Glutamatergic neuron (in vitro differentiated cells): ENCODE measurements at places on chromosomes 2 and 18.

- DNase-seq, result no peak
Observed at GRCh38 chr2:237879058-237879430, 19.6 kb downstream of the RAMP1 start.

GRCh38 chr2:180604077-180604476 lies 376.3 kb upstream of the UBE2E3 start:
- no peak for DNase-seq

DNA sequence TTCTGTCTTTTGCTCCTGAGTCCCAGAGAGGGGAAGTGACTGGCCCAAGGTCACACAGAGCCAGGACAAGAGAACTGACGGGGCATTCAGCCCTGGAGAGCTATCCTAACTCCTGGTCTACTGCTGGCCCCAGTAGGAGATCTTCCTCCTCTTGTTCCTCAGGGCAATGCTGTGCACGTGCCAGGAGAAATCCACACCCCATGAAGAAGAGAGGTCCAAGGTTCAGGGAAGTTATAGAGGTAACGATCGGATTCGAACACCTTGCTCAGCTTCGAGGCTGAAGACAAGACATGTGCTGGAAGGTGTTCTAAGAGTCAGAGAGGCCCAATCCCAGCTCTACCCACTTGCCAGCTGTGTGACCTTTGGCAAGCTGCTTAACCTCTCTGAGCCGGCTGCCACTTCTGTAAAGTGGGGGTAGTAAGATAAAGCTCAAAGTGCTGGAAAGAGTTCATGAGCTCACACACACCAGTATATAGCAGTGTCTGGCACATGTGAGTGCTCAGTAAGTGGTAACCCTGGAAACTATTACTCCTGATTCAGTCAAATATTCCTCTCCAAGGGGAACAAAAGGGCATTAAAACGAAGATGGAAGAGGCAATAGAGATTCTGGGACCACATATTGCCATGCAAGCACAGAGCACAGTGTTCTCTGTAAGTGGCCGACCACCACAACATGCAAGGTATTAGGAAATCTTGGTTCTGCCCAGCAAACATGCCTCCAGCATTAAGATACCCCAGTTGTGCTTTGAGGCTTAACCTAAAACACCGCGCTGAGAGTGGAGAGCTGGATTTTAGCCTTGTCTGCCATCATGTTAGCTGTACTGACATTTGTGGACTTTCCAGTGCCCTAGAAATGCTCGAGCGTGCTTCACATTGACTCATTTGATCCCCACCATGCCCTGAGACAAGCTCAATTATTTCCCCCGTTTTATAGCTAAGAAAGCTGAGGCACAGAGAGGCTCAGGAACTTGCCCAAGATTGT lies 25.6 kb downstream of the SERTAD2 start:
- peak; percentile 4 for DNase-seq

DNA sequence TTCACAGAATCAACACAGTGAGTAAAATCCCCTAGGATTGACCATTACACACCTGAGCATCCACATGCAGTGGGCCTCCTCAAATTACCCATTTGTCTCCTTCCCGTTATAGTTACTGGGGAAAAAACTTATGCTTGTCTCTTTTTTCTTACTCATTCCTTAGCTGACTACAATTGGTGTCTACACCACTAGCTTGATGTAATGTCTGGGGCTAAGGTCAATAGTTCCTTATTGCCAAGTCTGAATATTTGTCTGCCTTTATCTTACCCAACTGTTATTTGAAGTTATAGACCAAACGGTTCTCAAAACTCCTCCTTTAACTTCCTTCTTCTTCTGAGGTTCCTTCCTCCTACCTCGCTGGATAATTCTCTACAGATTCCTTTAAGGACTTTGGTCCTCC lies 41.9 kb upstream of the TMEM17 start:
- DNase-seq, result no peak

- DNase-seq, result no peak
Observed at GRCh38 chr2:109601783-109602182, 12.0 kb downstream of the SEPTIN10 start.

DNA sequence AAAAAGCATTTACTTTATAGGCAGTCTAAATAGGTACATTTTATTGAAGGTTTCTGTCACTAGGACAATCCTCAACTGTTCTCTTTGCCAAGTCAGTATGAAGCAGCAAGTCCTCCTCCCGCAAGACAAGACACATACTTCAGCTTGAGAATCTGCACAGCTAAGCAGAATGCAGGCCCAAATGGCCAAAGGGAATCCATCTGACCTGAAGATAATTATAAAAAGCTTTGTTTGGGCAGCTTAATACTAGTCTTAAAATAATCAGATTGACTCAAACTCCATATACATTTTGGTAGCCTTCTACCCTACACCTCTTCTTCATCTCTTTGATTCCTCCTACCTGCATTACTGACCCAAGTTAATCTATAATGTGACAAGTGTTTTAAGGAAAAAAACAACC lies 1.8 kb downstream of the LANCL1 start:
- no peak for DNase-seq

DNA sequence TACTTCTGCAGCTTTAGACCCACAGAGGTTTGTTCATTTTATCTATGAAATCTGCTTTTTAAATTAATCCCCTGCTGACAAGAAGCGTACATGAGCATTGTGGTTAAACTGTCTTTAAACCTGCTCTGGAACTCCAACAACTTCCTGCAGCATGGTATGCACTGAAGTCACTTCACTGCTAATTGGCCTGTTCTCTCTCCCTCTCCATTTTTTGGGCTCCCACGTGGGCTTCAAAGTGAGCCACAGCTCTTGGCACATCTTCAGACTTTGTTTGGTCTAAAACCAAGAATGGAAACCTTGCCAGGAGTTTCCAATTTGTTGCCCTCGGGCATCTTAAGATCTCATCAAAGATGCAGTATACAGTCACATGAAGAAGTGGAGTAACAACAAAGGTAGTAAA lies 311.4 kb downstream of the LRRTM1 start:
- no peak for DNase-seq
